ENCODE measurements at places on chromosomes 12 and 14. TPM values are rescaled to one million over a fixed set of nuclear protein-coding genes. Genes with fewer than 3 reads are reported as not detected.

Gene KTN1
- polyA plus RNA-seq = 62.6 TPM

Gene TPI1
- 1,218 TPM for polyA plus RNA-seq

Gene BCAT1
- 3.3 TPM for polyA plus RNA-seq

Gene TMX1
- polyA plus RNA-seq = 36.0 TPM

Gene EIF2B1
- polyA plus RNA-seq = 47.4 TPM

Gene NPFF
- polyA plus RNA-seq = not detected

Gene PTPRR
- polyA plus RNA-seq = 2.9 TPM

Gene TUBA1C
- polyA plus RNA-seq = 1,709 TPM

Gene CCDC175
- not detected for polyA plus RNA-seq

Gene TMEM253
- 1.4 TPM for polyA plus RNA-seq

Gene ATL1
- polyA plus RNA-seq = 6.8 TPM

GRCh38 chr12:26941215-26941594 lies 2.9 kb downstream of the FGFR1OP2 start:
- DNase-seq = no peak
- no peaks in the 10 kb centered on the region for H3K36me3 ChIP-seq
- H3K4me1 ChIP-seq = peaks cover 11% of the 10 kb centered on the region

GRCh38 chr12:85179680-85180270 lies 100.2 kb upstream of the ALX1 start:
- no peak for DNase-seq
- no peaks in the 10 kb centered on the region for H3K36me3 ChIP-seq
- H3K4me1 ChIP-seq = no peaks in the 10 kb centered on the region
- H3K27me3 ChIP-seq = no peaks in the 10 kb centered on the region
- no peak overlapping the region for H3K4me3 ChIP-seq

DNA sequence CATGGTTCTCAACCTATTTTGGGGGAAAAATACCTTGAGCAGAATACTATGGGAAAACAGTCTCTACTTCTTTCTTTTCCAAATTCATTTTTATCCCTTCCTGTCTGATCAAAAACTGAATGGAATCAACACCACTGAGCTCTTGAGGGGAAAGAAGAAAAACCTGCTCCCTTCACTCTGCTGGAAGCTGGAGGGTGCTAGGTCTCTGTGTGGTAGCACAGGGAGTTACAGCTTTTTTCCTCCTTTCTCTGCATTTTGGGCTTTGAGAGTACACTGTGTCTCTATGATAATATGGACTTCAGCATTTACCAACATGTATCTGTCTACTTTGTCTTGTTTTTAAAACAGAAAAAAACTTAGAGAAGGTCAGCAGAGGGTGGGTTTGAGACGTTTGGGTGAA lies 417.2 kb upstream of the SYT1 start:
- H3K4me1 ChIP-seq = no peaks in the 10 kb centered on the region
- no peak overlapping the region for H3K27ac ChIP-seq
- no peak for DNase-seq
- no peaks in the 10 kb centered on the region for H3K36me3 ChIP-seq
- no peaks in the 10 kb centered on the region for H3K27me3 ChIP-seq

GRCh38 chr12:94145191-94145983 lies 3.0 kb upstream of the PLXNC1 start:
- no peak overlapping the region for H3K4me3 ChIP-seq
- H3K36me3 ChIP-seq = no peaks in the 10 kb centered on the region
- H3K27me3 ChIP-seq = peaks cover 54% of the 10 kb centered on the region
- DNase-seq = no peak
- no peaks in the 10 kb centered on the region for H3K4me1 ChIP-seq

DNA sequence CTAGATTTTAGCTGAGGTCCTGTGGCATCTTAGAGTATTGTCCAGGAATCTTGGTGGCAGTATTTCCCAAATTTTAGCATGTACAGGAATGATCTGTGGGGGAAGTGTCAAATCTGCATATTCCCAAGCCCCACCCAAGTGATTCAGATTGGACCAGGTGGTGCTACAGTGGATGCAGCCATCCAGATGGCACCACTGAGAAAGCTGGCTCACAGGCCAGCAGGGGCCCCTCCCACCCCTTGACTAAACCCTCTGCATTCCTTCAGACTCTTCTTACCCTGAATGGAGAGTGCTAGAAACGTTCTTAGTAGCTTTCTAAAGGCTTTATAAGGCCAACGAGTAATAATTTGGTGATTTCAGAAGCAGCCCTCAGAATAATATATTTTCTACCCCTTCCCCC lies 255.2 kb downstream of the NRXN3 start:
- H3K27me3 ChIP-seq = no peaks in the 10 kb centered on the region
- H3K36me3 ChIP-seq = no peaks in the 10 kb centered on the region
- no peaks in the 10 kb centered on the region for H3K4me1 ChIP-seq
- DNase-seq = no peak
- no peak overlapping the region for H3K27ac ChIP-seq

DNA sequence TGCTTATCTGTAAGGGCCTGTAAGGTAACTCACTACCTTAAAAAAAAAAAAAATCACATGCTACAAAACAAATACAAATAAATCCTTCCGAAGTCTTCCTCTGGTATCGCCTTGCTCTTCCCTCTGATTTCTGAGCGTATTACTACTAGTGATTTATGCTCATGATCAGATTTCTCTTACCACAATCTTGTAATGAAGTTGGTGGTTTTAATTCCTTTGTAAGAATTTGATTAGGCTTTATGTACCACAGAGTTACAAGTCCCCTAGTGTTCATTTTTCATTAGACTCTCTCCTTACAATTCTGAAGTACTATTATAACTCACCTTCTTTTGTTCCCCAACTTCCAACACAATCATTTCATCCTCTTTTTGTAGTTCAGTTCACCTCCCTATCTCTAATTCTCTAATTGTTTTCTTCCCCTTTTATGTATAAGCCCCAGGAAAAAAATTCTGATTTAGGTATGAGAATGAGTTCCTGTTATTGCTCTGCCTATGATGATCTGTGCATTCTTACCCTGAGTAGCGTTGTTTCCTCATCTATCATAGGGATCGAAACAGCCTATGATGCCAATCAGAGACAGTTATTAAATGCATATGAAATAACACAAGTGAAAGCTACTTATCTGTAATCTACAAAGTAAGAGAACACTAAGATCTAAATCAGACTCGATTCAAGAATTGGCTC lies 81.5 kb downstream of the EPS8 start:
- DNase-seq = no peak
- H3K36me3 ChIP-seq = no peaks in the 10 kb centered on the region
- H3K27ac ChIP-seq = no peak overlapping the region

DNA sequence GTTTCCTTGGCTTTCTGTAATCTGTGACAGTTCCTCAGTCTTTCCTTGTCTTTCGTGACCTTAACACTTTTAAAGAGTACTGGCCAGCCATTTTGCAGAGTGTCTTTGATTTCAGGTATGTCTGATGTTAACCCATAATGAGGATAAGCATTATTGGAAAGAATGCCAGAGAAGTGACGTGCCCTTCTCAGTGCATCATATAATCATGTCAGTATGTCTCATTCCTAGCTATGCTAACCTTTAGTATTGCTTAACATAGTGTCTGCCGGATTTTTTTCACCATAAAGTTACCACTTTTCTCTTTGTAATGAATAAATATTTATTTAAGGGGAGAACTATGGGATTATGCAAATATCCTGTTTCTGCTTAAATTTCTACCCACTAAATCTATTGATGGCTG lies 28.5 kb downstream of the RERG start:
- no peak overlapping the region for H3K27ac ChIP-seq
- H3K27me3 ChIP-seq = no peaks in the 10 kb centered on the region
- H3K4me3 ChIP-seq = no peak overlapping the region

GRCh38 chr12:120988658-120989057 lies 10.3 kb downstream of the HNF1A start:
- DNase-seq = no peak
- H3K27me3 ChIP-seq = peaks cover 2% of the 10 kb centered on the region
- H3K4me1 ChIP-seq = no peaks in the 10 kb centered on the region
- no peaks in the 10 kb centered on the region for H3K36me3 ChIP-seq
- no peak overlapping the region for H3K27ac ChIP-seq

DNA sequence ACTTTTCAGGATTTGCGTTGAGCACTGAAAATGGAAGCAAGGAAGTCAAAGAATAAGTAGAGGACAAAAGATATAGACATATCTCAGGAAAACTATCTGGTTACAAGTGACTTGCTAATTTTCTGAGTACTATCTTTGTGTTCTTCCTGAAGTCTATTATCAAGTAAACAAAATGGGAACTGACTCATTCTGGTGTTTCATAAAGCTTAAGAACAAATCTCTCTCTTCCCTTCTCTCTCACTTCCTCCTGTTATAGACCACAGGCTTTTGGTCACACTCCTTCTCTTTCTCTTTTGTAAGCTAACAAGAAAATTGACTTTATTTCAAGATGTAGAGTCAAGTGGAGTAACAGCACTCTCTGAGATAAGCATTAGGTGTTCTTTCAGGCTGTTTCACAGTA lies 406.6 kb upstream of the SYT1 start:
- DNase-seq = no peak
- no peak overlapping the region for H3K4me3 ChIP-seq
- no peaks in the 10 kb centered on the region for H3K4me1 ChIP-seq
- H3K27ac ChIP-seq = no peak overlapping the region
- H3K27me3 ChIP-seq = no peaks in the 10 kb centered on the region

DNA sequence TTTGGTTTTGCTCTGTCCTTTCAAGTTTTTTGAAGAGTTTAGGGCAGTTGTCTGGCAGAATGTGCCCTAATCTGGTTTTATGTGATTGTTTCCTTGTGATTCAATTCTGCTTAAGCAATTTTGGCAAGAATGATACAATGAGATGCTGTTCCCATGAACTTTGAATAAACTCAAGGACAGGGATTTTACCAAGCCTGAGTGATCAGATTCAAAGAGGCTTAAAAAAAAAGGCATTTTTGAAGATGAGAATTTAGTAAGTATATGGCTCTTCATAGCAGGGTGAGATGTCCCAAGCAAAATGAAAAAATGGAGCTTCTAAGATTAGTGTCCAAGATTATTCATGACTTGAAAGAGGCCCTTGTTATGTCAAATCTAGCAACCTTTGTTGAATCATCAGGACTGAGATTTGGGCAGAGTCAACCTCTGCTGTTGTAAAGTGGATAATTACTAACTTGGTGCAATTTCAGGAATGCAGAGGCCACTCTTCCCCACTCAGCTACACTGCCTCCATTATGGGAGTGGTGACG lies 180.6 kb upstream of the NUDT4 start:
- peaks cover 12% of the 10 kb centered on the region for H3K27me3 ChIP-seq
- no peaks in the 10 kb centered on the region for H3K4me1 ChIP-seq
- H3K36me3 ChIP-seq = no peaks in the 10 kb centered on the region
- DNase-seq = no peak

- H3K27ac ChIP-seq = peak overlapping the region; percentile 43
- no peaks in the 10 kb centered on the region for H3K36me3 ChIP-seq
- peak overlapping the region; percentile 26 for H3K4me3 ChIP-seq
- peaks cover 7% of the 10 kb centered on the region for H3K4me1 ChIP-seq
Measured at GRCh38 chr14:56005191-56006053, 112.8 kb upstream of the PELI2 start.

GRCh38 chr12:49885118-49885517 lies 18.6 kb downstream of the FAIM2 start:
- H3K4me3 ChIP-seq = no peak overlapping the region
- H3K4me1 ChIP-seq = peaks cover 3% of the 10 kb centered on the region
- no peak overlapping the region for H3K27ac ChIP-seq
- H3K36me3 ChIP-seq = no peaks in the 10 kb centered on the region

GRCh38 chr14:58598028-58598803 lies 39.5 kb upstream of the DACT1 start:
- H3K4me1 ChIP-seq = no peaks in the 10 kb centered on the region
- no peak for DNase-seq
- H3K27me3 ChIP-seq = no peaks in the 10 kb centered on the region
- H3K4me3 ChIP-seq = no peak overlapping the region
- H3K36me3 ChIP-seq = no peaks in the 10 kb centered on the region

DNA sequence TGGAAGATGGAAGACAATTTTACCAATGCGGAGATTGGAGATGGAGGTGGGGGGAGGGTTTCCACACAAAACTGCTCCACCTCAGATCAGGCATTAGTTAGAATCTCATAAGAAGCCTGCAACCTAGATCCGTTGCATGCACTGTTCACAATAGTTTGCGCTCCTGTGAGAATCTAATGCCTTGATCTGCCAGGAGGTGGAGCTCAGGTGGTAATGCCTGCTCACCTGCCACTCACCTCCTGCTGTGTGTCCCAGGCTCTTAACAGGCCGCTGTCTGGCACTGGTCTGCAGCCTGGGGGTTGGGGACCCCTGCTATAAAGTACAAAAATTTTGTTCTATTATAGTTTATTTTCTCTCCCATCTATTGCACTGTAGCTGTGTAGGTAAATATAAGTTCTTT lies 84.9 kb upstream of the FOXG1 start:
- H3K27me3 ChIP-seq = no peaks in the 10 kb centered on the region
- DNase-seq = no peak
- peaks cover 9% of the 10 kb centered on the region for H3K4me1 ChIP-seq

GRCh38 chr14:104633276-104634137 lies 28.9 kb upstream of the TMEM179 start:
- no peak overlapping the region for H3K27ac ChIP-seq
- H3K4me1 ChIP-seq = no peaks in the 10 kb centered on the region
- no peaks in the 10 kb centered on the region for H3K36me3 ChIP-seq
- H3K27me3 ChIP-seq = peaks cover 16% of the 10 kb centered on the region

GRCh38 chr14:54188064-54188666 lies 208.6 kb upstream of the CDKN3 start:
- H3K27me3 ChIP-seq = no peaks in the 10 kb centered on the region
- no peak overlapping the region for H3K4me3 ChIP-seq
- H3K36me3 ChIP-seq = no peaks in the 10 kb centered on the region
- peaks cover 27% of the 10 kb centered on the region for H3K4me1 ChIP-seq
- no peak for DNase-seq
- H3K27ac ChIP-seq = no peak overlapping the region

DNA sequence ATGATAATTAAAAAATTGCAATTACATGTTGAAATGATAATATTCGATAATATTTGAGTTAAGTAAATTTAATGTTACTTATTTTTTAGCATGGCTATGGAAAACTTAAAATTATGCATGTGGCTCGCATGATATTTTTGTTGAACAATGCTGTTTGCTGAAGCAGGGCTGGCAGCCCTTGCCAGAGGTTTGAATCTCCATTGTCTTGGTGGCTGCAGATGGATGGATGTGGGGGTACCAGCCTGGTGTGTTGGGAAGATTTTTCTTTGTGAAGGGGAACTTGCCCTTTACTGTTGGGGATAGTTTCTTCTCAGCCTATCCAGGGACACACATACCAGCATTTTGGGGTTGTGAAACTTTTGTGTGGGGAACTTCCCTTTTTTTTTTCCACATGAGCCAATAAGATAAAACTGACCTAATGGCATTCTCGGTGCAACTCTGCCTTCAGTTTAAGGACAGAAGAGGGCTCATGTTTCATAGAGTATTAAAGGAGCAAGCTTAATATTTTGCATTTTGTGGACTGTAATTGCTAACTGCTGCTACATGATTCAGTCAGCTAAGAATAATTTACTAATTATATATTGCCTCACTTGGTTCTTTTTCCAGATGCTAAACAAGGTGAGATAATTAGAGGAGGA lies 8.8 kb downstream of the RASSF3 start:
- no peaks in the 10 kb centered on the region for H3K4me1 ChIP-seq
- H3K27me3 ChIP-seq = no peaks in the 10 kb centered on the region
- H3K27ac ChIP-seq = no peak overlapping the region
- H3K36me3 ChIP-seq = peaks cover 3% of the 10 kb centered on the region

GRCh38 chr12:20376984-20377383 lies 8.6 kb downstream of the PDE3A start:
- no peak overlapping the region for H3K4me3 ChIP-seq
- no peaks in the 10 kb centered on the region for H3K36me3 ChIP-seq
- H3K27ac ChIP-seq = no peak overlapping the region
- H3K4me1 ChIP-seq = no peaks in the 10 kb centered on the region
- H3K27me3 ChIP-seq = no peaks in the 10 kb centered on the region
- DNase-seq = no peak
